H1 (cell line): ENCODE measurements at places on chromosomes 3 and 15. TPM values are rescaled to one million over a fixed set of nuclear protein-coding genes. Genes with fewer than 3 reads are reported as not detected.
A peak's percentile ranks its signal among the peaks of the same experiment; 100 is the strongest.

DNA sequence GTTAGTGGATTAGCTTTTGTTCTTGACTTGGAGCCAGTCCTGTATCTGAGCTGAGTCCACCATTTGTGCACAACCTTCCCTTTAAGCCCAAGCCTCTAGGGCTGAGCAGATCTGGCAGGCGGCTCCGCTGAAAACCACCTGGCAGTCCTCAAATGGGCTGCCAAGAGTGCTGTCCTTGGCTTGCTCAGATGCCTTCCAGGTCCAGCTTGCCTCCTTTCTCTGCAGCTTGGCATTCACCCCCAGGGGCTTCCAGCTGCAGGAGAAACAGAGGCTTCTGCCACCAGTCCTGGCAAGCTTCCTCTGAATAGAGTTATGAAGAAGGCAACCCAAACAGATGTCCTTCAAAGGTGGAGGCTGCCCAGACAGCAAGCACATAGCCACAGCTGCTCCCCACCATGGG lies 96.7 kb downstream of the LRTM1 start:
- DNase-seq, result no peak

DNA sequence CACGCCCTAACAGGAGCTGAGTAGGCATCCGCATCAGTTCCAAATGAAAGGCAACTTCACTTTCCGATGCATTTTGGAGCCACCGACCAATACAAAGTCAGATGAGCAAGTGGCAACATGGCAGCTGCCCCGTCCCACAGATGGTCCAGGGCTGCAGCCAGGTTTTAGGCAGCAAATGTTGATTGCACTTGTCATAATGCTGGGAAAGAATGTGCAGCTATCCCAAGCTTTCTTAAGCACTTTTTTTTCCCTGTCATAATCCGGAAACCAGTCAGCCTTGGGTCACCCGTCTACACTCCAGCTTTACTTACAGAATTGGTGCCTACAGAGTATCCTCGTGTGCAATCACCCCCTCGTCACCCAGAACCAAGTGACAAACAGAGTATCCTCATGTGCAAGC lies 147.7 kb downstream of the CHSY1 start:
- DNase-seq, result no peak

- no peak for DNase-seq
These were observed 323.8 kb downstream of the GBE1 start for GRCh38 chr3:81437683-81438082.

DNA sequence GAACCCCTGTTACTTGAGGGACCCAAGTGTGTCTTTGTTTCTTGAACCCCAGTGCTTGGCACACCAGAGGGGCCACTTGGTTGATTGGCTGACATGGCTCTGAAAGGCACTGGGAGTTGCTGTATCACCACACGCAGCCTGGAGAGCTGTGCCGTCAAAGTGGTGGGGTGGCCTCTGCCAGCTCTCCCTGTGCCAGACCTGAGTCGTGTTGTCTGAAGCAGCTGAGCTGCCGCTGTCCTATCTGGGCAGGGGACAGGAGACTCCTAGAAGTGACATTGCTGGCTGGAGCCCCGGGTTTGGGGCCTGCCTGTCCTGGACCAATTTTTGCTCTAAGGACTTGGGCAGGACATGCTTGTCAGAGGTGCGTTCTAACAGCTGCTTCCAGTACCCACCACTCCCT lies 5.5 kb upstream of the SNX22 start:
- DNase-seq, result no peak

Gene PTPRG
- polyA plus RNA-seq, result 23.3 and 23.6 TPM in 2 replicates

Gene MYL3
- 0.06 TPM in 1 of 2 replicates, not detected in the other for polyA plus RNA-seq

GRCh38 chr15:29203718-29204368 lies 65.8 kb downstream of the NSMCE3 start:
- peak; percentile 8 for DNase-seq

- DNase-seq, result no peak
These were observed 917.1 kb downstream of the PLOD2 start for GRCh38 chr3:145243875-145244274.

GRCh38 chr3:154904328-154904727 lies 175.8 kb upstream of the MME start:
- DNase-seq, result peak; percentile 5

- no peak for DNase-seq
These were observed 211.3 kb upstream of the FEZF2 start for GRCh38 chr3:62584636-62585035.

- no peak for DNase-seq
These were observed 1271.0 kb downstream of the NSUN3 start for GRCh38 chr3:95333826-95334225.

- DNase-seq, result no peak
These were observed 61.0 kb downstream of the TMEM44 start for GRCh38 chr3:194572143-194572789.

- peak; percentile 58 for DNase-seq
These were observed 19.6 kb downstream of the PLXNA1 start for GRCh38 chr3:127002195-127003174.

Gene COL8A1
- polyA plus RNA-seq, result 0.21 and 0.35 TPM in 2 replicates
